ENCODE measurements at places on chromosomes 7 and 10. TPM values are rescaled to one million over a fixed set of nuclear protein-coding genes. Genes with fewer than 3 reads are reported as not detected.
A peak's percentile ranks its signal among the peaks of the same experiment; 100 is the strongest.

GRCh38 chr7:116571552-116571951, 46.7 kb downstream of the CAV1 start:
- no peak for DNase-seq

Gene ADD3
- 462 TPM for total RNA-seq

- DNase-seq, result no peak
Observed at GRCh38 chr7:145681646-145682045, 435.0 kb upstream of the CNTNAP2 start.

Gene PAPSS2
- total RNA-seq, result 69.1 TPM

- DNase-seq, result no peak
Observed at GRCh38 chr10:5385224-5385623, 19.4 kb downstream of the TUBAL3 start.

Gene ASZ1
- not detected for total RNA-seq

Gene KCNIP2
- 0.07 TPM for total RNA-seq

Gene LRRC4
- not detected for total RNA-seq

DNA sequence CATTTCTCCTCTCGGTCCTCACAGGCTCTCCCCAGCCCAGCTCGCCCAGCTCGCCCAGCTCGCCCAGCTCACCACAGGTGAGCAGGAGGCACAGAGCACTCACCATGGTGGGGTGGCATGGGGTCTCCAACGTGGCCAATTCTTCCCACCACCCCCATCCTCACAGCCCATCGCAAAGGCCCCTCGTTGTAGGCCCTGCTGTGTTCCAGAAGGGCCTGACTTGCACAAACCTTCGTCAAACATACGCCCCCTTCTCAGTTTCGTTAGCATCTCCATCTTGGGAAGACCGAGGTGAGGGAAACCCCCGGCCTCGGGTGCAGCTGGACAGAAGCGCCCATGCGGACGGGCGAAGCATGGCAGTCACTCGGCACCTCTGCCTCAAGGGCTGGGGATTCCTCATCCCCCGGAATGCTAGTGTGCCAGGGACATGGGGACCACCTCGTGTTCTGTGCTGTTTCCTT, 304.6 kb downstream of the TNS3 start:
- no peak for DNase-seq

- DNase-seq, result no peak
Observed at GRCh38 chr10:19373988-19374387, 325.4 kb downstream of the MALRD1 start.

GRCh38 chr10:78504181-78504580, 470.5 kb downstream of the RPS24 start:
- no peak for DNase-seq

Gene KLF14
- not detected for total RNA-seq

DNA sequence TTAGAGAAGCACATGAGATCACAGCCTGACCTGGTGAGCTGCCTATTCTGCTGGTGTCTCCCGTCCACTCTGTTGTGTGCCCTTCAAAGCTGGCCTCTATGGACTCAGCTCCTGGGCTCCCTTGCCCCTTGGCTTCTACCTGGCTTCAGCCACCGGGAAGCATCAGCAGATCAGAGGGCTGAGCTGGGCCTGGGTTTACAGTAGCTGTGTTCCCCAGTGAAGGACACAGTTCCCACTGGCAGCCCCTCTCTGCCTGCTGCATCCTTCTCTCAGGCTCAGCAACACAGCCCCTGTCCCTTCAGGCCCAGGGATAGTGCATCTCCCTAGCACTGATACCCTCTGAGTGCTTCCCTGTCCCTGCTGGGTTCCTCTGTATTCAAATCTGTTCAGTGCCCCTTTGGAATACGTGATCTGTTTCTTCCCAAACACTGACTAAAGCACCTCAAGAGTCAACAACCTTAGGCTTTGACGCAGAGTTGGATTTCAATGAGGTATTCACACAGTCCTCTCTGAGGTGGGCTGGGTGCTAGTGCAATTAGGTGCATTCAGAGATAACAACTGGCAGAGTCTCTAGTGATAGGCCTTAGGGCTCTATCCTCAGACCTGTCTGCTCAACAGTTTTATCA, 109.8 kb downstream of the GRID1 start:
- DNase-seq, result no peak

- no peak for DNase-seq
Observed at GRCh38 chr7:94030634-94031033, 26.5 kb upstream of the BET1 start.

DNA sequence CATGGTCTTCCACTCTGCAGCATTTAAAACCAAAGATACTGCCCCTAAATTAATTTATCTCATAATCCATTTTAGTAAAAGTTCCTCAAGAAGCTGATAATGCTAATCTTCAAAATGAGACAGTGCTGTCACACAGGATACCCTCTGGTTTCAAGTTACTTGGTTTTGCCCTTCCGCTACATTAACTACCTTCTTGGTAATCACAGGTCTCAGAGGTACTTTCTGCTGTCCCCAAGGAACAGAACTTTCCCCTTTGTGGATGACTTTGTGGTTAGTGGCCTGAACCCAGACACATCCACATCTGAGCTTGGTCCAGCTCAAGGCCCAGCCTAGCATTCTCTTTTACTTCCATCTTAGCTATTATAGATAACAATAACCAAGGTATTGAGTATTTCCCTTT, 88.8 kb upstream of the TMEM26 start:
- DNase-seq, result peak; percentile 15

Gene ARHGAP22
- total RNA-seq, result 18.9 TPM

Gene PDE1C
- 43.5 TPM for total RNA-seq

Gene CNNM2
- total RNA-seq, result 1.9 TPM

GRCh38 chr7:118264836-118265235, 40.3 kb downstream of the ANKRD7 start:
- DNase-seq, result no peak

DNA sequence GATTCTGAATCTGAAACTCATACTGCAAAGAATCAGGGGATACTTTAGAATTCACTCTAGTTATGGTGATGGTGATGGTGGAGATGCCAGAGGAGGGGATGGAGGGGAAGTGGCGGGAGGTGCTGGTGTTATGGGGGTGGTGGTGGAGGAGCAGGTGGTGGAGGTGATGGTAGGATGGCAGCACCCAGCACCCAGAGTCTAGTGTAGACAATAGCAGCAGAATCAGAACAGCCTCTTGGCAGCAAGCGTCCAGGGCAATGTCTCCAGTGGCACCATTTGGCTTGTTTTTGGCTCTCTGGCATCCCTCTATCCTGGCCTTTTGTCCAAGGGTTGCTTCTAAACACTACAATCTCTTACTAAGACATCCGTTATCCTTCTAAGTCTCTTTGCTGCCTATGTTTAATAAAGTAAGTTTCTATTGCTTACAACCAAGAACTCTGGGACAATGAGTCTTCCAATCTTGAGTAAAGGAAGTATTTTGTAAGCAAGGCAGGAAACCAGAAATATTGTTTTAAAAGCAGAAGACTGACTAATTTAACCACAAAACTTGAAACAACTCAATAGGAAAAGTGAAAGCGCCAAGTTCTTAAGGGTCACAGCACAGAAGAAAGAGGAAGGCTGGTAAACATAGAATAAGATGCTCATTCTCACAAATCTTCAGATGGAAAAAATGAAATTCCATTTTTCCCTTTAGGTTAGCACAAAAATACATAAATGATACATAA, 42.4 kb upstream of the GDF10 start:
- DNase-seq, result peak; percentile 72

DNA sequence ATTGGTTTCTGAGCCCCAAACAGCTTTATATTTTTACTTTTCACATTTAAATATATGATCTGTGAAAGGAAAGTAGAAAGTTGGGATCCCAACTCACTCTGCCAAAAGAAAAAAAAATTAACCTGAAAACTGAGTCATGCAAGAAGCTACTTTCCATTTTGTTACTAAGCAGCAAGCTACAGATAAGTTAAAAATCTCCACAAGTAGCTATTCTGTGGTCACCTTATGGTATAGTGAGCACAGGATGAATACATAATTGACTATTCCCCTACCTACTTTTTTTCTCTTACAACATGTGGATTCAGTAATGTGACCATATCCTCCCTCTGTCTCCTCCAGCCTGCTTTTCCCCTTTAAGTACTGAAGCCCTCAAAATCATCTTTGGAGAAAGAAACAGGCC, 30.3 kb upstream of the CREB3L2 start:
- peak; percentile 21 for DNase-seq

GRCh38 chr10:132640326-132641125, 102.9 kb downstream of the INPP5A start:
- no peak for DNase-seq

Measured in M059J (cell line).